ENCODE measurements at places on chromosomes 2 and 18. TPM values are rescaled to one million over a fixed set of nuclear protein-coding genes. Genes with fewer than 3 reads are reported as not detected.

The NUP35 gene
- total RNA-seq: 37.4 TPM

The CHRND gene
- 0.10 TPM for total RNA-seq

The LYPD1 gene
- total RNA-seq: 54.2 TPM

The CIB4 gene
- total RNA-seq: 0.50 TPM

The MAP3K19 gene
- total RNA-seq: 16.0 TPM

The CDH7 gene
- 23.1 TPM for total RNA-seq

The SPOPL gene
- total RNA-seq: 33.5 TPM

Measured in spinal cord (tissue), 10 donors.